ENCODE measurements at places on chromosomes 3 and 15.

GRCh38 chr15:68383161-68384074 is 48.5 kb downstream of the ITGA11 start:
- DNase-seq: no peak

DNA sequence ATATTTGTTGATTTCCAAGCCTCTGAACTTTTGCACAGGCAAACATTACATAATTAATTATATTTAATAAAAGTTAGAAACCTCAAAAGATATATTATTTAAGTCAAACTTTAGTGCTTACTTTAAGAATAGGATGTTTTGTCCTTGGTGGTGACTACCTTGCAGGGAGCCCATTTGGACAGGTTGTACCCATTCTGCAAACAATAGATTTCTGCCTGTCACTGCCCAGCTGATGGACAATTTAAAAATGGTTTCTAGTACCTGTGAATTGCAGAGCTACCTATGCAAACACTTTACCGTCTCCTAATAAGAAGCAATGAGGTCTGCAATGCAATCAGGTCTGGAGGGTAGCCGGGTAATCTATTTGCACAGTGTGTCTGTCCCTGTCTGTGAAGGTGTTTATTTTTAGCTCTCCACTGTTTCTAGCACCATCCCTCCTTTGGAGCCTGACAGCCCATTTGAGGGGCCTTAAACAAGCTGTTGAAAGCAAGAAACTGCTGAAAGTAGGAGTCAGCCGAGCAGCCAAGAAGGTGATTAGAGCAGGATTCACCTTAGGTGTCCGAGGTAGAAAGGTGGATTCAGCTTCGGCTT is 556.2 kb upstream of the CFAP20DC start:
- DNase-seq: no peak

DNA sequence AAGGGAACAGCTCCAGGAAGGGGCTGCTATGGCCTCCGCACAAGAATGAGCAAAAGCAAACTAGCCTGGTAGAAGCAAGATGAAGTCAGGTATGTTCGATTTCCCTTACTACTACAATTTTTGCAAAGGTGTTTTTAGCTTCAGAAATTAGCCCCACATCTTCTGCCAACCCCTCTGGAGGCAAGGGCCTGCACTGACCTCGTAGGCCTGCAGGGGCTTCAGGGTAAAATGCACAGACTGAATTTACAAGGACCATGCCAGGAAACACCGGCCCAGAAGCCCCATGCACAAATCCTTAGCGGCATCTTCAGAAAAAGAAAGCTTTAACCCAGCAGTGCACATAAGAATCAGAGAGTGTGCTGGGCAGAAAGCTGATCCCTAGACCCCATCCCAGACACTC is 53.0 kb downstream of the SLC6A1 start:
- DNase-seq: no peak

GRCh38 chr15:46502667-46503066 is 867.8 kb downstream of the SQOR start:
- no peak for DNase-seq

GRCh38 chr15:96076350-96076749 is 254.2 kb upstream of the NR2F2 start:
- no peak for DNase-seq

GRCh38 chr3:79250746-79251145 is 517.1 kb downstream of the ROBO1 start:
- no peak for DNase-seq

DNA sequence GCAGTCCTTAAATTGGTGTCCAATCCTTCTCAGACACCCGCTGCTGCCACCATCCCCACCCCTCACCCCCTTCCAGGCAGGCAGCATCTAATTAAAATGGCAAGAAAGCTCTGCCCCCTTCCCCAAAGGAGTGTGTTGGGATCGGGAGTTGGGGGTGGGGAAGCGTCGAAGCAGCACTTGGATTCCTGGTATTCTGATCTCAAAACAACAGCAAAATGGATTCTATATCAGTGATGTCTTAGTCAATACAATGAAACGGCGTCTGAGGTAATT is 1.4 kb downstream of the TNIK start:
- no peak for DNase-seq

GRCh38 chr3:132538072-132538471 is 59.0 kb upstream of the ACKR4 start:
- DNase-seq: no peak

GRCh38 chr3:45566196-45566595 is 28.4 kb upstream of the LIMD1 start:
- no peak for DNase-seq

GRCh38 chr15:52114261-52115055 is 1.9 kb upstream of the BCL2L10 start:
- DNase-seq: no peak

- DNase-seq: no peak
Measured at GRCh38 chr3:88991496-88991895, 115.9 kb upstream of the EPHA3 start.

DNA sequence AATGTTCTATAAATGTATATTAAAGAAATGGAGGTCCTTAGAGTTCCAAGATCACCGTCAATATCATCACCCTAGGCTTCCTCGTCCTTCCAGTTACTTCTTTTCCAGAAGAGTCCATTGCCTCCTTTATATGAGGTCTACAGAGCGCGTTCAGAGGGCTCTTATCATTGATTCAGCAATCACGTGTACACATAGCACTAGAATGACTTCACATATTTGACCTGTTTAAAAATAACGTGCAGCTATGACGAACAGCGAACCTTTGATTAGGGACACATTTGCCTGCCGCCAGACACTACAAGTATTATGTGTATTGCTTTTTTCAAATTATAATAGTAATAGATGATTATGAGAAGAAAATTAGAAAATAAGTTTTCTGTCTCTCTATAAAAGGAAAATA is 26.0 kb downstream of the IGF1R start:
- DNase-seq: no peak

- no peak for DNase-seq
Measured at GRCh38 chr3:59046839-59047238, 3.0 kb downstream of the CFAP20DC start.

DNA sequence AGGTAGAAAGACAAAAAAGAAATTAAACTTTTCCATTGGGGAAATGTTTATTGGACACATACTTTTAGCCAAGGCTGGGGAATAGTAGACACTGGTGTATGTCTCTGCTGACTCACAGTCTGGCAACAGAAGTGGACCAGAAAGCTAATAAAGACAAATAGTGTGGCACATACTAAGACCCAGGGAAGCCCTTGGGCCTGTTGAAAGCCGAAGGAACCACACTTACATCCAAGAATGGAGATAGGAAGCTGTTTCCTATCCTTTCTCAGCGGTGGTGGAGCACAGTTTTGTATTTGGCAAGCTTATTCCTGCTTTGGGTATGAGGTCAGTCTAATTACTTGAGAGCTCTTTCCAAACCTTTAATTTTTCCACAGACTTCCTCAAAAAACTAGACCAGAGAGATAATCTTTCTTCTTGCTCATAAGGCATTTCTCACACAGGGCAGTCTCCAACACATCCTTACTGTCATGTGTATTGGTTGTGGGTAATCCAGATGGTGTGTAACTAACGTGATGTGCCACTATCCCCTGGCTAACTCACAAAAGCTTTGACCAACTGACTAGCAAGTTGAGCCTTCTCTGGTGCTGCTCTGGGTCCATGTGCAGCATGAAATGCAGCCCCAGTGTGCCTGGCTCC is 279.1 kb upstream of the IGF1R start:
- no peak for DNase-seq
